Immature natural killer cell (primary cell): ENCODE measurements at places on chromosomes 4 and X. TPM values are rescaled to one million over a fixed set of nuclear protein-coding genes. Genes with fewer than 3 reads are reported as not detected.

DNA sequence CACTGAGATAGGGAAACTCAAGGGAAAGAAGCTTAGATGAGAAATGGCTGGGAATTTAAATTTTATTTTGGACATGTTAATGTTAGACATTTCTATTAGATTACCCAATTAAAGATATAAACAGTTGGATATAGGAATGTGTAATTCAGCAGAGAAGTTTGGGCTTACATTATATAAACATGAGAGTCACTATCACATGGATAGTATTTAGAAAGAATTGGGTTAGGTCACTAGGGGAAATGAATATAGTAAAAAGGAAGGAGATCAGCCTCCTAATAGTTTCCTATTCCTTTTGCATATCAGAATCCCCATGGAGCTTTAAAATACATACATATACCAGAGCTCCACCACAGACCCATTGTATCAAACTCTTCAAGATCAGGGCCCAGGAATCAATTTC, 19.6 kb upstream of the CXCL5 start:
- H3K27ac ChIP-seq, result no peak overlapping the region
- peaks cover 4% of the 10 kb centered on the region for H3K27me3 ChIP-seq
- H3K4me1 ChIP-seq, result peaks cover 17% of the 10 kb centered on the region
- no peak for DNase-seq
- no peaks in the 10 kb centered on the region for H3K36me3 ChIP-seq

The PPEF2 gene
- not detected for polyA plus RNA-seq

DNA sequence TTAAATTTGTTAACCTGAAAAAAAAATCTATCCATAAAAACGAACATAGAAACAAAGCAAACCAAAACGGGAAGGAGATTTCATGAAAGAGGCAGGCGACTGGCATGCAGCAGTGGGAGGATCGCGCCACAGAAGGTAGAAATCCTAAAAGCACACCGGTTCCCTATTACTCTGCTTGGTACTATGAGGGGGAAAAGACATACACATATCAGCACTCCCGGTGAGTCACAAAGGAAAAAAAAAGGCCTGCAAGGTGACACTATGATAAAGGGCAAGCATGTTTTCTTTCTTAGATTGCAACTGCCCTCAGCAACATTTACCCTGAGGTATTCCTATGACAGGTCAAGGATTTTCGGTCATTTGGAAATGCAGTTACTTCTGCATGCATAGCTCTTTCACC, 60.6 kb upstream of the NAP1L5 start:
- H3K27ac ChIP-seq, result no peak overlapping the region
- H3K36me3 ChIP-seq, result no peaks in the 10 kb centered on the region
- H3K27me3 ChIP-seq, result no peaks in the 10 kb centered on the region
- no peak overlapping the region for H3K4me3 ChIP-seq
- H3K4me1 ChIP-seq, result peaks cover 11% of the 10 kb centered on the region
- no peak for DNase-seq

GRCh38 chrX:147875866-147876596, 35.7 kb upstream of the FMR1 start:
- H3K4me3 ChIP-seq, result no peak overlapping the region
- DNase-seq, result peak; percentile 11
- peaks cover 10% of the 10 kb centered on the region for H3K4me1 ChIP-seq
- H3K36me3 ChIP-seq, result no peaks in the 10 kb centered on the region

DNA sequence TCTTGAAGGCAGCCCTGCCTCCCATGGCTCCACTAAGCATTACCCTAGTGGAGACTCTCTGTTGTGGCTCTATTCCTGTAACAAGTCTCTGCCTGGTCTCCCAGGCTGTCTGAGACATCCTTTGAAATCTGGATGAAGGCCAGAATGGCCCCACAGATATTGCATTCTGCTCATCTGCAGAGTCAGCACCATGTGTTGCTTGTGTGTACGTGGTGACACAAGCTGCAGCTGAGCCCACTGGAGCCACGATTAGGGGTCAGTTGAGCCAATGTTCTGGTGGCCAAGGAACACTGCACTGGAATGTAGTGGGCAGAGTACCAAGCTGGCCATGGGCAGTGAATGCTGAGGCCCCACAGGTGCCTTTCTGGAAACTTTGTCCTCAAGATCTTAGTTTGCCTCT, 29.2 kb downstream of the GRID2 start:
- no peak overlapping the region for H3K27ac ChIP-seq
- H3K36me3 ChIP-seq, result no peaks in the 10 kb centered on the region
- no peak for DNase-seq
- H3K4me1 ChIP-seq, result no peaks in the 10 kb centered on the region

The DDX53 gene
- polyA plus RNA-seq, result not detected

- H3K4me1 ChIP-seq, result no peaks in the 10 kb centered on the region
- H3K27ac ChIP-seq, result no peak overlapping the region
- H3K27me3 ChIP-seq, result peaks cover 8% of the 10 kb centered on the region
- DNase-seq, result no peak
- no peaks in the 10 kb centered on the region for H3K36me3 ChIP-seq
Measured at GRCh38 chrX:46653482-46653881, 79.9 kb downstream of the CHST7 start.

DNA sequence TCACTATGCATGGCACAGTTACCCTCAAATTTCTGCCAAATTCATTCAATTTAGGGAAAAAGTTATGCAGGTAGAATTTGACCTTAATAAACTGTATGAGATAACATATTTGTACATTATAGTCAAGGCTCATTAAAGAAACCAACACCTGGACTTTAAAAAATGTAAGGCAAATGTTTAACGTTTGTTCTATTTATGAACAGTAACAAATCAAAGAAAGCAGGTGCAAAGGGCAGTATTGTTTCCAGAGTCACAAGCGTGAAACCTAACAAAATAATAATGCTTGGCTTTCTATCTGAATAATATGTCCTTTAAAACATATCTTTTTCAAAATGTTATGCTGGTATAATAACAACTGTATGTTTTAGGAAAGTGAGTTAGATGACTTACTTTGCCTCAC, 41.2 kb downstream of the LIN54 start:
- no peaks in the 10 kb centered on the region for H3K27me3 ChIP-seq
- H3K4me3 ChIP-seq, result no peak overlapping the region
- peak overlapping the region; percentile 2 for H3K27ac ChIP-seq

DNA sequence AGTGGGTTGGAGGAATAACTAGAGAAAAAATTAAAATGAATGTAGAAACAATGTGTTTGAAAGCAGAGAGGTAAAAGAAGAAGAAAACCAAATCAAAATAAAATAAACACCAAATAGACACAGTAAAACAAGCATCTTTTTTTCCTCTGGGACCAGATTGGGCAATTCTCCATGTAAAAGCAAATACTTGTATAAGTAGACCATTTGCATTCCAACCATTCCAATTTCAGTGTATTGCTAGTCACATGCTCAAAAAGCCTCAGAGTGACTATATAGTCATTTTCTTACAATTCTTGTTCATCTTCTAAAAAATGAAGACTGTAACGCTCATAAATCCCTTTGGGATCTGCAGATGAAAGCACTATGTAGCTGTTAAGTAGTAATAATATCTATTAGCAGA, 969.5 kb downstream of the PCDH18 start:
- DNase-seq, result no peak
- no peak overlapping the region for H3K27ac ChIP-seq
- no peaks in the 10 kb centered on the region for H3K36me3 ChIP-seq
- H3K27me3 ChIP-seq, result no peaks in the 10 kb centered on the region
- no peak overlapping the region for H3K4me3 ChIP-seq

The RAB41 gene
- not detected for polyA plus RNA-seq

GRCh38 chr4:52704661-52705060, 45.6 kb upstream of the USP46 start:
- no peak overlapping the region for H3K4me3 ChIP-seq
- DNase-seq, result no peak
- H3K27me3 ChIP-seq, result peaks cover 2% of the 10 kb centered on the region

DNA sequence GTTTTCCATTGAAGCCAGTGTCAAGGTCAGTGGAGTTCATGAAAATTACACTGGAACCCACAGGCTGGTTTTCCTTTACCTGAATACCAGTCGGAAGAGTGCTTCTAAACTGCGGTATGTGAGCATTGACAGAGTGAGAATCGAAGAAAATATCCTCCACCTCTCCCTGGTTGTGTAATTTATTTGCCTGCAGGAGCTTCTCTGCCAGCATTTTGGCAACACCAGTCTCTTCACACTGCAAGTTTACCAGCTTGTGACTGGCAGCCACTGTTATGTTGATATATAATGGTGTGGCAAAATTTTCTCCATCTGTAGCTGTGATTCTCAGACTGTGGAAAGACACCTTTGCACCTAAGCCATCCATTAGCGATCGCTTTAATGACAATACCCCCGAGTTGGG, 16.1 kb downstream of the FAT1 start:
- no peak overlapping the region for H3K27ac ChIP-seq
- peaks cover 1% of the 10 kb centered on the region for H3K27me3 ChIP-seq
- H3K4me1 ChIP-seq, result no peaks in the 10 kb centered on the region
- no peak for DNase-seq

- DNase-seq, result no peak
- no peaks in the 10 kb centered on the region for H3K36me3 ChIP-seq
- H3K27ac ChIP-seq, result no peak overlapping the region
- no peak overlapping the region for H3K4me3 ChIP-seq
- H3K27me3 ChIP-seq, result no peaks in the 10 kb centered on the region
- H3K4me1 ChIP-seq, result no peaks in the 10 kb centered on the region
Measured at GRCh38 chrX:132728296-132728695, 230.1 kb downstream of the HS6ST2 start.

GRCh38 chr4:36168127-36168878, 76.0 kb downstream of the ARAP2 start:
- no peaks in the 10 kb centered on the region for H3K27me3 ChIP-seq
- no peak overlapping the region for H3K4me3 ChIP-seq
- H3K36me3 ChIP-seq, result peaks cover 22% of the 10 kb centered on the region
- DNase-seq, result no peak
- peaks cover 62% of the 10 kb centered on the region for H3K4me1 ChIP-seq
- no peak overlapping the region for H3K27ac ChIP-seq

DNA sequence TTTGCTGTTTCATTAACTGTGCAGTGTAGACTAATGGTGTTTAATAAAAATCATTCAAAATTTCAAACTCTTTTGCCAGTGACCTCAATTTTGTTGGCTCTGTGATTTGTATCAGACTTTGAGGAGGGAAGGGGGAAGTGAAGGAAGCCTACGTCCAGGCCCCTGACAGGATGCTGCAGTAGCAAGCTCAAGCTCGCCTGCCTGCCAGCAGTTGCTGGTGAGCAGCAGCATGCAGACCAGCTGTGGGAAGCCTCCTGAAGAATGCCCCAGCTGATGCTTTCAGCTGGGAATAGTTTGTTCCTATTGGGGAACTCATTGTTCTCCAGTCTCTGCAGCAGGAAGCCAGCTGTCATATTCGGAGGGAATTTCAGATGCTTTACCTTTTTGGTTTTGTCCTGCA, 495.2 kb downstream of the AFF2 start:
- H3K27me3 ChIP-seq, result peaks cover 2% of the 10 kb centered on the region
- H3K4me1 ChIP-seq, result no peaks in the 10 kb centered on the region
- no peak overlapping the region for H3K27ac ChIP-seq
- H3K36me3 ChIP-seq, result no peaks in the 10 kb centered on the region
- H3K4me3 ChIP-seq, result no peak overlapping the region

GRCh38 chr4:24278693-24279092, 305.7 kb downstream of the DHX15 start:
- no peak overlapping the region for H3K27ac ChIP-seq
- H3K4me3 ChIP-seq, result no peak overlapping the region
- no peaks in the 10 kb centered on the region for H3K4me1 ChIP-seq
- no peak for DNase-seq
- H3K36me3 ChIP-seq, result no peaks in the 10 kb centered on the region

DNA sequence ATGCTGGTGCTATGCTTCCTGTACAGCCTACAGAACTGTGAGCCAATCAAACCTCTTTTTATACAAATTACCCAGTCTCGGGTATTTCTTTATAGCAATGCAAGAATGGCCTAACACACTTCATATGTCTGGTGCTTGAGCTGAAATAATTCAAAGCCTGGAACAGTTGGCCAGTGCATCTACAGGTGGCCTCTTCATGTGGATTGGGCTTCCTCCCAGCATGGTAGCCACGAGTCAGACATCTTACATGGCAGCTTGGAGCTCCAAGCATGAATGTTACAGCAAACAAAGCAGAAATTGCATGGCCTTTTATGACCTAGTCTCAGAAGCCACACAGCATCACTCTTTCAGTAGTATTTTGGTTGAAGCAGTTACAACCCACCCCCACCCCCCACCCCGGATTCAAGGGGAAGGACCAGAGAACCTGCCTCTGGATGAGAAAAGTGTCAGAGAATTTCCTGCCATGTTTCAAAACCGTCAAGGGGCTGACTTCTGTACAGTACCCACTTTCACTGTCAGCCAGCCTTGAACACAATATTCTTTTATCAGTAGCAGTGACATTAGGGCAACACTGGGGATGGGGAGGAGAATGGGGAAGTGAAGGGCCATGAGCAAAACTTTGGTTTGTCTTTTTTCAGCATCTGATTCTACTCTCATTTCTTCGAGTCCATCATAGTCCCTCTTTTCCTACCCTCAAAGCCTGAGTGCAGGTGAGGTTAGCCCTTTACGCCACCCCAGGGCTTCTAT, 368.7 kb downstream of the BCOR start:
- peaks cover 6% of the 10 kb centered on the region for H3K4me1 ChIP-seq
- H3K36me3 ChIP-seq, result no peaks in the 10 kb centered on the region
- peaks cover 23% of the 10 kb centered on the region for H3K27me3 ChIP-seq
- H3K27ac ChIP-seq, result no peak overlapping the region

DNA sequence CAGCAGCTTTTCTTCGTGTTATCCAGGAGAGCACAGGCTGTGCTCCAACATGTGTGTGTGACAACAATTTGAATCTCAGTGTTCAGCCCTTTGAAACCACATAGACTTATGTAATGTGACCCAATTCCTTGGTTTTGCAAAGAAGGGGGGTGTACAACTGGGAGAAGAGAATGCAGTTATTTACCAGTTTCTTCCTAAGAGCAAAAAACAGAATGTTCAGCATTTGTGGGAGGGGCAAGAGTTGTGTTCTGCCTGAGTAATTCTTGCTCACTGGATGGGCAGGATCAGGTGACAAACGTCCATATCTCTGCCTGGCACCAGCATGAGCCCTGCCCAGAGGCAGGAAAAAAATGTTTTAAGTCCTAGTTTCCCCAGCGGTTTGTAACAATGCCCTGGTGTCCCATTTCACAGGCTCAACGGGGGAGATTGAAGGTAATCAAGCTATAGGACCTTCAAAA, 72.0 kb downstream of the PRPS1 start:
- no peak for DNase-seq
- no peak overlapping the region for H3K27ac ChIP-seq
- H3K4me3 ChIP-seq, result no peak overlapping the region
- no peaks in the 10 kb centered on the region for H3K4me1 ChIP-seq

- no peak overlapping the region for H3K4me3 ChIP-seq
- H3K36me3 ChIP-seq, result no peaks in the 10 kb centered on the region
- no peaks in the 10 kb centered on the region for H3K4me1 ChIP-seq
- no peak for DNase-seq
Measured at GRCh38 chr4:1541449-1542225, 135.4 kb upstream of the NKX1-1 start.

- peaks cover 45% of the 10 kb centered on the region for H3K4me1 ChIP-seq
- no peaks in the 10 kb centered on the region for H3K27me3 ChIP-seq
Measured at GRCh38 chr4:145055533-145056257, 42.3 kb downstream of the ANAPC10 start.

DNA sequence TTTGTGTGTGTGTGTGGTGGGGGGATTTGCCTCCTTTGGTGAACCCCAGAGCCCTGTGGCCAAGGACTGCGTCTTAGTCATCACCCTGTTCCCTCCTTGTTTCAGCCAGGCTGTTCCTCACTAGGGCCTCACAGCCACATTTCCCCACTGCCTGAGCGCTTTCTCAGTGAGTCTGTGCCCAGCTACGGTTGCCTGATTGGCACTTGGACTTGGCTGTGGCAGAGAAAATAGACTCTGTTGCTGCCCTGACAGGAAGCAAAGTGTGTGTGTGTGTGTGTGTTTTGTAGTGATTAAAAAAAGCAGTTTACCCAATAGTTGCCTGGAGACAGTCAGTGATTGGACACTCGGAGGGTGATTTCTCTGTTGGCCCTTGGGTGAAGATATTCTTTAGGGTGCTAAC, 113.0 kb downstream of the UCHL1 start:
- no peaks in the 10 kb centered on the region for H3K4me1 ChIP-seq
- H3K36me3 ChIP-seq, result no peaks in the 10 kb centered on the region
- peaks cover 3% of the 10 kb centered on the region for H3K27me3 ChIP-seq
- no peak for DNase-seq
- no peak overlapping the region for H3K4me3 ChIP-seq
